ENCODE measurements at places on chromosomes 13 and 19.

GRCh38 chr19:49488046-49488862, 846 bp downstream of the RPL13A start:
- DNase-seq, result no peak

- DNase-seq, result no peak
These were observed 14.7 kb downstream of the ANKRD24 start for GRCh38 chr19:4197228-4197624.

- peak; percentile 70 for DNase-seq
These were observed 71.9 kb upstream of the KLF12 start for GRCh38 chr13:74206061-74206561.

- DNase-seq, result no peak
These were observed 1022.0 kb downstream of the EFNB2 start for GRCh38 chr13:105513448-105513847.

GRCh38 chr19:19758164-19758563, 25.3 kb upstream of the ZNF14 start:
- no peak for DNase-seq

GRCh38 chr13:44158098-44158521, 215.5 kb upstream of the SERP2 start:
- DNase-seq, result no peak

Data from SJSA1 (cell line).